ENCODE measurements at places on chromosomes 16 and 17.

DNA sequence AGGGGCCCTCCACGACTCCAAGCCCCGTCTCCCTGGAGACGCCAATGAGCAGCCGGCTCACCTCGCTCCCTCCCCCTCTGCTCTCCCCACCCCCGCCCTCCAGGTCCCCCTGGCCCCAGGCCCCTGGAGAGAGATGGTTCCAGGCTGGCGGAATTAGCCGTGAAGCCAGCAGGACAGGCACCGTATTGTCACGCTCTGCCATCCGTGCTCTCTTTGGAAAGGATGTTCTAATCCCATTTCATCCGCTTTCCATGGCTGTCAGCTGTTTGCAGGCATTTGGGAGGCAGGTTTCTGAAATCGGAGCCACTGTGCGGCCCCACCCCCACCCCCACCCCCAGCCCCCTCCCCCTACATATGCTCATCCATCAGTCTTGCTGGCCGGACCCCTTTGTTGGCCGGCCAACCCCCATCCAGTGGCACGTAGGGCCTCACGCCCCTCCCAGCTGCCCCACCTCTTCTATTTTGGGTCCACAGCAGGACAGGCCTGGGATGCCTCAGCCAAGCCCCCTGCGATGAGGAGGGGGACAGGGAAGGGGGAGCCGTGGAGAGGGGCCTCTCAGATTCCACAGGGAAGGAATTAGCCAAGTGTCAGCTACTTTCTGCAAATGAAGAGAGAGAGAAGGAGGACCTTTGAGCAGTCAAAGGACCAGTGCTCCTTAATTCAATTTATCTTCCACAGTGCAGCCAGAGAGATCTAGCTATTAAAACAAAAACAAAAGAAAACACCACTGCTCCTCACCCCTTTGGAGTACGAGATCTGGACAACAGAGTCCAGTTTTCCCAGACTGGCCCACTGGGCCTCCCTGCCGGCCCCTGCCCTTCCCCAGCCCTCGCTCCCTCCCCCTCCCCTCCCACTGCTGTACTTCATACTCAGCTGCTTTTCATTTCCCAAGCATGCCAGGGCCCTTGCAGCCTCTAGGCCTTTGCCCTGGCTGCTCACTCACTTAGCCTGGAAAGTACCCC, 30.7 kb downstream of the SDK2 start:
- no peak for DNase-seq

DNA sequence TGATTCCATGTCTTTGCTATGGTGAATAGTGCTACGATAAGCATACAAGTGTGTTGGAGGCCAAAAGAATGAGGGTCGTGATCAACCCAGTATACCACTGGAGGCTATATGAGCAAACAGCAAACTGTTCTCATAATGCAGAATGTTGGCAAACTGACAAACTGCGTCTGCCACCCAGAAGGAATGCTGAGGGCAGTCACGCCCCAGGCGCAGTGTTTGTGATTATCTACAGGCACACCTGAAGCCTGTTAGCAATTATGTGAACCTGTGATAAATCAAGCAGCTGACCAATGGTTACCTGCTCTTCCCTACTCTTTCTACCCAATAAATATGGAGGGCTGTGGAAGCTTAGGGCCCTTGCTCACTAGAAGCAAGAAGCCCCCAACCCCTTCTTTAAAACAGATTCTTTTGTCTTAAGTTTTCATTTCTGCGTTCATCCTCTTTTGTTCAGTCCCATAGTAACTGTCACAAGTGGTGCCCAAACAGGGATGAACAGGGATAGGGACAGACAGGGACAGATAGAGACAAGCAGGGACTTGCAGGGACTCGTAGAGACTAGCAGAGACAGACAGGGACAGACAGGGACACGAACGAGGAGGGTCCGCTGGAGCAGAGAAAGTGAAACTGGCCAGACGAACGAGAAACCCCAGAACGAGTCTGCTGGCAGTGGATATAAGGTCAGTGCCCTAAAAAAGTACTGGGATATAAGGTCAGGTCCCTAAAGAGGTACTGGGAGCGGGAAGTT, 25.1 kb downstream of the CD300LG start:
- peak; percentile 7 for DNase-seq

DNA sequence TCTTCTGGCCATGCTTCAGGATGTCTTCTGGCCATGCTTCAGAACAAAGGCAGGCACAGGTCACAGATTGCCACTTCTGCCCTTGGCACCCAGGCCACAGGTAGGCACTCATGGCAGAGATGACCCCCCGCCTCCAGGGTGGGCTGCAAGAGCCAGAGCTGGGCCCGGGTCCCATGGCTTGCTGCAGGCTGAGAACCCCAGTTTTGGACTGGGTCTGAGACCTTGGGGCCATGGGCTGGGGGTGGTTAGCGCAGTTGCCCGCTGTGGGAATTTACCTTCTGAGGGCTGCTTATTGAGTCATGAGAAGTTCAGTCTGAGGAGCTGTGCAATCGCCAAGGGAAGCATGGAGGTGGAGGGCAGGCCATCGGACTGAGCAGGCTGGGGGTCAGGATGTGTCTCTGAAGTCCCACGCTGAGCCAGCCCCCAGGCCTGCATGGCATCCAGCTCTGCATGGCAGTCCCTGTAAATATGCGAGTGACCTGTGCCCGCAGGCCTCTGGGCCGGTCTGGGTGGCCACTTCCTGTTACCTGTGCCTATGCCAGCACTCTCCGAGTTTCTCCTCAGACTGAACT, 1.7 kb downstream of the ANKRD13B start:
- no peak for DNase-seq

DNA sequence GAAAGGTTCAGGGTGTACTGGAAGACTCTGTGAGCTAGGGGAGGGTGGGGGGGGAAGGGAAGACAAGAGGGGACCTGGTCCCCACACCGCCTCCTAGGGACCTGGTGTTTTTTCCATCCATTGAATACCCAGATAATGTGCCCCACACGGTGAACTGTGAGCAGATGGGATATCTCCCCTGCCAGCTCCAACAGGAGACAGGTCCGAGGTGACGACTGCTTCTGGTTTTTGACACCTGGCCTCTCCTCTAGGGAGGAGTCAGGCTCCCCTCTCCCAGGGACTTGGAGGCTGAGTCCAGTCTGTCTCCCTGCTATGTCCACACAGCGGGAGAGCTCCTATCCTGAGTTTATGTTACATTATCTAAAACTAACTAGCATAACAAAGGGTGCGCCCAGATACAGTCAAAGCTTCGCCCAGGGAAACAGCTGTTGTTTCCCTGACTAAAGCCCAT, 1.8 kb downstream of the MARVELD3 start:
- no peak for DNase-seq

- no peak for DNase-seq
Measured at GRCh38 chr16:8614435-8615029, 7.0 kb upstream of the METTL22 start.

GRCh38 chr17:1414001-1414574, 14.1 kb upstream of the YWHAE start:
- no peak for DNase-seq

All from HT-29 (cell line).